ENCODE measurements at places on chromosomes 12 and 14.

GRCh38 chr14:43900173-43900655, 606.9 kb downstream of the FSCB start:
- no peak for DNase-seq

DNA sequence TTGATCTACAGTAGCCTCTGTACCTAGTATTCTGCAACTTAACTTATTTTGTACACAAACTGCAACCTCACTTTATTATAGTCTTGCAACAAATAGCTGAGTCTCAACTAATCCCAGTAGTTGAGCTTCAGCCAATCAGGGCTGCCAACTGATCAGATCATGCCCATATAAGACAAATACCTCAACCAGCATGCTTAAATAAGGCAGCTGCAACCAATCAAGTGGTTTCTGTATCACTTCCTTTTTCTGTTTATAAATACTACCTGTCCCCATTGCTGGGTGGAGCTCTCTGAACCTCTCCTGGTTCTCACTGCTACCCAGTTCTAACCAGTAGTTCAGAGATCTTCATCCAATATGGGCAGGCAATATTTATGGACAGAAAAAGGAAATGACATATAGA, 248.5 kb upstream of the FBXO33 start:
- no peak for DNase-seq

DNA sequence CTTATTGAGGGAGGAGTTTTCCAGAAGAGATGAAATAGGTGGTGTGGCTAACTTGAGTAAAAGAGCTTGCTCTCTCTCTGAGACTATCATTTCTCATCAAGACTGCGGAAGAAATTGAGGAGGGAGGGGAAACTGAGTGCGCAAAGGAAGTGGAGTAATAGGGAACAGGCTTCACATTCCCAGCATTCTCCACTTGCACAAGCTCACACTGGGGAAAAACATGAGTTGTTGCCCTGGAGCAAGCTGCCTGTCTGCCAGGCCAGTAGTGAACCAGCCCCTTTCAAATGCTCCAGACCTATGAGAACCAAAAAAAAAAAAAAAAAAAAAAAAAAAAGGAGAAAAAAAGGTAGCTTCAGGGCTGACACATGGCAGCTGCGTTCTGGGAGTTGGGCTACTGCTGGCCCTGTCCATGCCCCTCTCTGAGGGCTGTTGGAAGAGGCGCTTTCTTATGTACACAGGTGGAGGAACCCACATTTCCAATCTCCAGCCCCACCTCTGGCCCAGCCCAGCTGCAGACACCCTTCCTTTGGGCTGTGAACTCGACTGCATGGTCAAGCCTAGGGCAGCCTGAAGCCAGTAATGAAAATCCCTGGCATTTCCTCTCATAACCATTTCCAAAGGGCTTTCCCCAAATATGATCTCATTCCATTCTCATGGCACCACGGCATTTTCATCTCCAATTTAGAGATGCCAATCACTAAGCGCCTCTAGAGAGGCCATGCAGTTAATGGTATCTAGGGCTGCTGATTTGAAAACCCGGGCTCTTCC, 32.5 kb upstream of the EMP1 start:
- no peak for DNase-seq

GRCh38 chr14:91286530-91286937, 42.0 kb upstream of the GPR68 start:
- peak; percentile 91 for DNase-seq

GRCh38 chr12:120466560-120467315, 2.8 kb downstream of the SRSF9 start:
- peak; percentile 23 for DNase-seq

- DNase-seq, result no peak
These were observed 32.1 kb upstream of the PPM1H start for GRCh38 chr12:62966990-62967506.

DNA sequence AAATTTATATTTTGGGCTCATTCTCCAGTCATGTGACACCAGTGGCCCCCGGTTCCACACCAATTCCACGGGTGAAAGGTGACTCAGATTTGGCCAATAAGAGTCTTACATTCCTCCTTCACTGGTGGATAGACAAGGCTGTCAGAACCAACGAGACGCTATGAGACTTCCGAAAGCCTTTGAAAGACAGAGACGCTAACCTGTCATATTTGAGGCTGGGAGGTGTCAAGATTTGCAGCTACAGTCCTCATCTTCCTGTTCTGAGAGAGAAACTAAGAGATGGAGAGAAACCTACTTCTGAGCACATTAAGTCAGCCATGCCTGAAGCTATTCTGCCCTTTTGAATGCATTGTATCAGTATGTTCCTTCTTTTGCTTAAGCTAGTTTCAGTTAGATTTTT, 171.2 kb downstream of the FLRT2 start:
- DNase-seq, result no peak

DNA sequence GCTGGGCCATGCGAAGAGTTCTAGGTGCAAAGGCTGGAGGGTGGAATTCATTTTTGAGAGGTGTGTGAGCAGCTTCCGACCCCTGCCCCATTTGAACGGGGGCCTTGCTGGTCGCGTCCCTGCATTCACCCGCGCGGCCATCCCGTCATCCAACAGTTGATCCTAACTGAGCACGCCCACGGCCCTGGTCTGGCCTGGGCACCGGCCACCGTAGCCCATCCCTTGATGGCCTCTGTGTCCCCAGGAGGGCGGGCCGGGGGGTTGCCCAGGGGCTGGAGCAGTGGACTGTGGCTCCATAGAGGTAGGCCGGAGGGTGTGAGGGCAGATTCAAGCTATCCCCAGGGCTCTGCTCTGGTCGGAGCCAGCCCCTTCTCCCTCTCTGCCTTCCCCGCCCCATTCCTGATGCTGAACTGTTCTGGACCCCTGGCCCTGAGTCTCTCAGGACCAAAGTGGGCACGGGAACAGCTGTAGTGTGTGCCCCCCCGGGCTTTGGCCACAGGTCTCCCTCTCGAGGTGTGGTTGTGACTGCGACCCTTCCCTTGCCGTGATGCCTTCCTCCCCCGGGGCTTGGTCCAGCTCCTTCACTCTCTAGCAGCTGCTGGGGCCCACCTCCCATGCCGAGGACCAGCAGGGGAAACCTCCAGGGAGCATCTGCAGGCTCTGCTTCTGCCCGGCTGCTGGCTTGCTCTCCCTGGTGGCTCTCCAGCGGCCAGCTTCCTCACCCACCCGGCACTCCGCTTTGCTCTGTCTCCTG, 9.1 kb downstream of the MEG3 start:
- DNase-seq, result no peak

GRCh38 chr12:82952946-82953345, 266.2 kb downstream of the TMTC2 start:
- no peak for DNase-seq

DNA sequence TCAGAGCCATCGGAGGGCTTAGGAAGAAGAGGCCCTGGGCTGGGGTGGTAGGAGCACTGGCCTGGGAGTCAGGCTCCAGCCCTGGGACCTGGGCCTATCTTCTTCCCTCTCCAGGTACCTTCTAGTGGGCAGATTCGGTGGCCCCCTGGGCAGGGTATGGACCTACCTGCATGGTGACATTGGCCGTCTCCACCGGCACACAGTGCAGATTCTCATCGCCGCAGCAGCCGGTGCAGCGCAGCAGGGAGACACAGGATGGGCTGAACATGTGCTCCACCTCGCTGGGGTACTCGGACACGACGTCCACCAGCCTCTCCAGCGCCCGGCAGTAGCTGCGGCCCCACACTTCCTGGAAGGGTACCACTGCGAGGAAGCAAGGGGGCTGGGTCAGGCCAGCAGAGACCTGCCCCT, 6.2 kb downstream of the PGF start:
- DNase-seq, result no peak

- DNase-seq, result no peak
These were observed 155.0 kb upstream of the TMEM132C start for GRCh38 chr12:128111951-128112350.

DNA sequence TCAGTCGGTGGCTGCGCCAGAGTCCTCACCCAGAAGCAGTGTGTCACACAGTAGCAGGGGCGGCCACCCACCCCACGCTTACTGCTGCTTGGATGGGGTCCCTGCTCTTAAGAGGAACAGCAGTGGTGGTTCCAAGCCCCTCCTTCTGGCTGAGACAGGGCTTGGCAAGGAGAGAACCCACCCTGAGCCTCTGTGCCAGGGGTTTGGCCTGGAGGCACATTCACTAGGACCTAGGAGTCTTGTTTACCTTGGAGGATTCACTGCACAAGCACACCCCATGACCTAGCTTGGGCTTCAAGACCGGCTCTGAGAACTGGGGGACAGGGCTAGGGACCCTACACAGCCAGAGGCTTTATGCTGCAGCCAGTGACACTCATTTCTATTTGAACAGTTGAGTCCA, 78.6 kb downstream of the NT5DC3 start:
- no peak for DNase-seq

- no peak for DNase-seq
These were observed 33.4 kb downstream of the VCPKMT start for GRCh38 chr14:50082784-50083466.

- no peak for DNase-seq
These were observed 272 bp downstream of the TBX3 start for GRCh38 chr12:114683709-114684097.

DNA sequence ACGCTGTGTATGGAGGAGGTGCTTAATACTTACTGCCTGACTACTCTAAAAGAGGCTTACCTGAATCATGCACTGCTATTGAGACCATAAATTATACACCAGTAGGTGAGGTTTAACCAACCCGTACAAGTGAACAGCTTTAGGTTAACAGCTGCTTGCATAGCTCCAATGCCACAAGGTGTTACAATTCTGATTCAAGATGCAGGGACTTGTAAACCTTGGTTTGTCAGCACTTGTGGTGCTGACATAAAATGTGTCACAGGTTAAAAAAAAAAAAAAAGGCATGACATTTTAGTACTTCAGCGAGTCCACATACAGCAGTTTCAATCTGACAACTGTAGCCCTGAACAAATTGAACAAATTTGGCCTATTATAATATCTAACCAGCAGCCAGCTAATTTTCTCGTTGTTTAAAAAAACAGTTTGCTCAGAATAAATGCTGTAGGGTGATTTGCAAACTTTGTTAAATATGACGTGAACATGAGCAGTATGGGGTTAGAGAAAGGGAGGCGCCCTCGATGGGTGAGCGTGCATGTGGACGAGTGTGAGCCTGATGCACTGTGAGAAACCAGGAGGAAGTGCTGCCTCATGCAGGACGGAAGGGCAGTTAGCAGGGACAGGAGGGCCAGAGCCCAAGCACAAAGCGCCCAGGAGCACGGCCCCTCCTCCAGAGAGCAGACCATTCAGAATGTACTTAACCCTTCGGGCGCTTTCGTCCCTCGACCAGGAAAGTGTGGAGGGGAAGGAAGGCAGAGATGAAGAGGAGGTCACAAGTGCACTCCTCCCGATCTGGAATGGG, 44.7 kb downstream of the TCHP start:
- no peak for DNase-seq

DNA sequence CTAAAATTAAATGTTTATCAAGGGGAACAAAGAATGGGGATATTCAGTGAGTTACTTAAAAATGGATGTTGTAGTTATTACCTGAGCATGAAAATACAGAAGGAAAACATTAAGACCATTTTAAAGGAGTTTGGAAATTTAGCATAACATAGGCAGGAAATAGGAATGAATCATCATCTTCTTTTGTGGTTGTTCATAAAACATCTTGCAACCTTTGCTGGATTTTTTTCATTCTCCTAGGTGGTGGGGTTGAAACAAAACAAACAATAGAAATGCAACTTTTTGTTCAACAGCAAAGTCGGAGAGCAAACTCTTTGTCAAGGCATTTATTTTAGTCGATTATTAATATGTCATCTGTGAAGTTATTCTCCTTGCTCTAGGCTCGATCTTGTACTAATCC, 275.1 kb downstream of the IPO8 start:
- DNase-seq, result no peak

- DNase-seq, result no peak
These were observed 3.1 kb upstream of the RNASE9 start for GRCh38 chr14:20563971-20564370.

- no peak for DNase-seq
These were observed 617 bp upstream of the MGP start for GRCh38 chr12:14886271-14886670.

DNA sequence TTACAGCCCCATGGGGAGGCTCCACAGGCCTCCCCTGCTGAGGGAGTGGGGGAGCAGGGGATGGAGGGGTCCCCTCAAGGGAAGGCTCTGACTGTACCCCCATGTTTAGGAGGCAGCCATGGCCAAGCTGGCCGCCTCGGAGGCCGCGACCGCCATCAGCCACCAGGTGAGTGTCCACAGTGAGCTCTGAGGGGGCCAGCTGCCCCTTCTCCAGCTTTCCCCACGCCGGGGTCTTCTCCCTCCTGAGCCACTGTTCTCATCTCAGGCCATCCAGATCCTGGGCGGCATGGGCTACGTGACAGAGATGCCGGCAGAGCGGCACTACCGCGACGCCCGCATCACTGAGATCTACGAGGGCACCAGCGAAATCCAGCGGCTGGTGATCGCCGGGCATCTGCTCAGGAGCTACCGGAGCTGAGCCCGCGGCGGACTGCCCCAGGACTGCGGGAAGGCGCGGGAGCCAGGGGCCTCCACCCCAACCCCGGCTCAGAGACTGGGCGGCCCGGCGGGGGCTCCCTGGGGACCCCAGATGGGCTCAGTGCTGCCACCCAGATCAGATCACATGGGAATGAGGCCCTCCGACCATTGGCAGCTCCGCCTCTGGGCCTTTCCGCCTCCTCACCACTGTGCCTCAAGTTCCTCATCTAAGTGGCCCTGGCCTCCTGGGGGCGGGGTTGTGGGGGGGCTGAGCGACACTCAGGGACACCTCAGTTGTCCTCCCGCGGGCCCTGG, 13.6 kb downstream of the ACADS start:
- no peak for DNase-seq

- no peak for DNase-seq
These were observed 82.2 kb downstream of the ATXN7L3B start for GRCh38 chr12:74619884-74620283.

DNA sequence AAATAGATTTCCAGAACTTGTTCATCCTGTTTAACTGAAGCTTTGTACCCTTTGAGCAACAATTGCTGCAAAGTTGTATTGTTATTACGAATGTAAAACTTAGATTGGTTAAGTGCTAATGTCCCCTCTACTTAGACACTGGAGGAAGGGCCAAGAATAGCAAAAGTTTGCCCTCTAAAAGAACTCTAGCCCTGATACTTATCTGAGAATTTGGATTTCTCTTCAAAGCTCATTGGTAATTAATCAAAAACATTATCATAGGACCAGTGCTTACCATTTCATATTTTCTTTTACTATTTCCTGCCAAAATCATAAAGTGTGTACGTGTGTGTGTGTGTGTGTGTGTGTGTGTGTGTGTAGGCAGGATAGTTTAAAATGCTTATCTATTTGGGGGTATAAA, 58.2 kb downstream of the LMNTD1 start:
- no peak for DNase-seq

DNA sequence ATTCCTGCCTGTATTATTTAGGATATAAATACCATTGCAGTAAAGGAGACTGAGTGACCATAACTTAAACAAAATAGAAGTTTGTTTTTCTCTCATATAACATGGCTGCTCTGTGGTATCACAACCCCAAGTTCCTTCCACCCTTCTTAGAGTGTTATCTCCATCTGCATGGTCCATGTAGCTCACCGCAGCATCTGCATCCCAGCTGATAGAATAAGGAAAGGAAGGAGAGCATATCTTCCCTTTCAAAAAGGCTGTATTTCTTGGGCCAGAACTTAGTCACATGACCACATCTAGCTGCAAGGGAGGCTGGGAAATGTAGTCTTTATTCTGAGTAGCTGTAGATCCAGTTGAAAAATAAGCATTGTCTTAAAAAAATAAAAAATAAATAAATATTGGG, 184.8 kb upstream of the NUDT4 start:
- no peak for DNase-seq

Measured in NCI-H1694 (cell line).